ENCODE measurements at places on chromosomes 11 and 22. TPM values are rescaled to one million over a fixed set of nuclear protein-coding genes. Genes with fewer than 3 reads are reported as not detected.

Gene PLAAT2
- not detected for total RNA-seq

Gene SNX19
- total RNA-seq: 55.7 TPM

GRCh38 chr22:19891317-19892256, 36.9 kb upstream of the GNB1L start:
- peak; percentile 89 for DNase-seq

DNA sequence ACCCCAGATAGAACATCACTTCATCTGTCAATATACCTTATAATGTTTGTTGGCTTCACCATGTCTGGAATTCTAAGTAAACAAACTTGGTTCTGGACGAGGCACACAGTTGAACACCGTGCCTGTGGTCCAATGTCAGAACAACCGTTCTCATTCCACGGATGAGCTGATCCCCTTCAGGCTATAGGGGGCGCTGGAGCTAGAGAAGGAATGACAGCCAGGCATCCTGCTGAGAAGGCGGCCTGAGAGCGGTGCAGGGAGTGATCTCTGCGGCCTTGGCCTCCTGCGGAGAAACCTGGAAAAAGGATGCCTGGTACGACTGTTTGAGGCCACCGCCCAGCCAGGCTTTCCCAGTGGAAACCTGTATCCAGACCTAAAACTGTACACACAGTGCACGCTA, 48.7 kb downstream of the FDX1 start:
- no peak for DNase-seq

- peak; percentile 62 for DNase-seq
Measured at GRCh38 chr22:49767355-49768062, 60.2 kb downstream of the BRD1 start.

- DNase-seq: no peak
Measured at GRCh38 chr11:104191124-104191523, 27.2 kb upstream of the PDGFD start.

- DNase-seq: no peak
Measured at GRCh38 chr11:62682518-62682917, 3.6 kb upstream of the UBXN1 start.

- no peak for DNase-seq
Measured at GRCh38 chr22:31276426-31277167, 15.7 kb downstream of the PIK3IP1 start.

All from spleen (tissue), 13 donors.